ENCODE measurements at places on chromosomes 2 and 18.

- no peak for DNase-seq
Observed at GRCh38 chr2:40394597-40394996, 57.3 kb downstream of the SLC8A1 start.

- no peak for DNase-seq
Observed at GRCh38 chr2:47554311-47554905, 151.5 kb downstream of the MSH2 start.

GRCh38 chr2:206642075-206643025 lies at the start of gene FAM237A:
FAM237A (plus strand) TSS chr2:206642487; CDS start chr2:206644237, 1,750 bp downstream.
- DNase-seq, result peak; percentile 56

DNA sequence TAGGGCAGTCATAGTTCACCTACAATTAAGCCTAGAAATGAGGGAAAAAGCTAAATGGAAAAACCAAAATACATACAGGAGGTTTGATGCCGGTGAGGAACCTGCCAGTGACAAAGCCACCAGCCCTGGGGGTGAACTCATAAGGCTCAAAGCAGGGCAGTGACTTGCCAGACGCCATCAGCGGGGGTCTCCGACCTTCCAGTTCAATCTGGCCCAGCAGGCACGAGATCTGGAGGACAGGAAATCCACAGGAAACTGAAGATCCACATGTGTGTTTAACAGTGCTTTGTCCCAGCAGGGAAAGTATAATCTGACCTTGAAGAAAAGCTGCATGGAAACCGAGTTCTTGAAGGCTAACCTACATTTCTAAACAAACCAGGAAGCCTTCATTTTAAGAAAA lies 60.1 kb downstream of the POLR1A start:
- DNase-seq, result no peak

- DNase-seq, result no peak
Observed at GRCh38 chr18:6315517-6316331, 99.0 kb downstream of the L3MBTL4 start.

DNA sequence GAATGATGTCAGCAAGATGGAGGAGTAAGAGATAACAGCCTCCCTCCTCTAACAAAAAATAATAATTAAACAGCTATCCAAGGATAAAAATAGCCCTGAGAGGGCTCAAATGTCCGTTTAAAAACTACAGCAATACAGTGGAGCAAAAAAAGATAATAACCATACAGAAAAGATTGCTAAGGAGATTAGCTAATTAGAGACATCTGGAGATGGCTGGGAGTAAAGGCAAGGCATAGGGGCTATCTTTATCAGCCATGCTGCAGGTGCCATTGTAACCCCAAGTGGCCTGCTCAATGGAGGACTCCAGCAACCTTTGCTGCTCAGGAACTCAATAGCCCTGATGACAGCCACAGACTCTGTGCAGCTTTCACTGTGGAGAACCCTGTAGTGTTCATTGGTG lies 42.7 kb downstream of the MDH1 start:
- DNase-seq, result no peak

GRCh38 chr2:138155304-138155703 lies 191.0 kb downstream of the HNMT start:
- no peak for DNase-seq

DNA sequence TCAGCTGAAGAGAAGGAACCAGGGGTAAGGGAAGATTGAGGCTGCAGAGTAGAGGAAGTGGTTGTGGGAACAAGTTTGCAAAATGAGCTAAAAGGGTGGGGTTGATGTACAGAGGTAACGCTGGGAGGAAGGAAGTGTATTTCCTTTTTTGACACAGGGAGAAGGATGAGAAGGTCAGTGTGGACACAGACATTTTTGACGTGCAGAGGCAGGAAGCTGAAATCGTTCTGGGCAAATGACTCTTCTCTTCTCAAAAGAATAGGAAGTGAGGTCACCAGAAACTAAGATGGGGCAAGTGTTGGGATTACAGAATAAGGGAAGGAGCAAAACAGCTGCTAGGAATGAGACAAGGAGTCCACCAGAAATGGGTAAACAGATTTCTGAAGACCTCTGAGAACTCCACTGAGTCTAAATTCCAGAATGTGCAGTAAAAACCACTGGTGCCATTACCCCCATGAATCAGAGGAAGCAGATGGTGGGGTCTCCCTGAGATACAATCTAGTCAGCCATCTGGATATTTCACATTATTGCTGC lies 20.0 kb upstream of the RNF149 start:
- DNase-seq, result peak; percentile 52

- DNase-seq, result no peak
Observed at GRCh38 chr18:1657876-1658275, 753.2 kb downstream of the ADCYAP1 start.

- DNase-seq, result peak; percentile 62
Observed at GRCh38 chr2:103161456-103162289, 399.8 kb downstream of the TMEM182 start.

- DNase-seq, result no peak
Observed at GRCh38 chr2:10273215-10274175, 29.2 kb upstream of the HPCAL1 start.

DNA sequence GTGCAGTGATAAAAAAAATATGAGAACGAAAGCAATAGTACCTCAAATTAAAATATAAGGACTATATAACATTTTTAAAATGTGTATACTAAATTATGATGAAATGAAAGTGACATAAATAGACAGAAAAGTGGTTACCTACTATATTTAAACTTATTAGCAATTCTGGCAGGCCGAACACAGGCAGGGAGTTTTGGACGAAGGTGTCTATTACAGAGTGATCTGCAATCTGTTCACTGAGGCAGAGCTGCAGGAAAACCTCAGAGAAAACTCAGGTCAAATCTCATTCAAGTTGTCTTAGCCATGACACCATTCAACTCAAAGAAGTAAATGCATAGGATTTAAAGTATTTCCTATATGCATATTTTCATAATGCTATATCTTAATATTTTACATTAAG lies 274.8 kb upstream of the GULP1 start:
- DNase-seq, result no peak

- no peak for DNase-seq
Observed at GRCh38 chr18:74243127-74243526, 48.6 kb downstream of the CYB5A start.

- DNase-seq, result no peak
Observed at GRCh38 chr2:4047961-4048891, 344.9 kb downstream of the DCDC2C start.

DNA sequence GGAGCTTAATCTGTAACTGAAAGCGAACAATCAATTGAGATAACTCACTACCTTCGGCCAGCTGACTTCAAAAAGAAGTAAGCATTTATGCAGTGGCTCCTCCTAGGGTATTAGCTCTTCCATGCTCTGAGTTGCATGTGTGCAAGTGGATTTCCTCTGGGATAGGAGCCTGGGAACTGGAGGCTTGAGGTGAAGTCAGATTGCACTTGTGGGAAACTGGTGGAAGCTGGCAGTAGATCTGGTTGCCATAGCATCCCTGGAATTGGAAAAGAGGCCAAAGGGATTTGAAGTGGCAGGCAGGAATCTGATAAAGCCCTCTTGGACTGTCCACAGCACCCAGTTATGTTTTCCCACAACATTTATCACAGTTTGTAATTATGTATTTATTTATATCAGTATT lies 50.6 kb upstream of the FMNL2 start:
- no peak for DNase-seq

GRCh38 chr2:95048825-95049682 lies 23.5 kb downstream of the MAL start:
- no peak for DNase-seq

- no peak for DNase-seq
Observed at GRCh38 chr18:69996951-69997798, 49.5 kb upstream of the CD226 start.

GRCh38 chr2:198448789-198449188 lies 644.4 kb downstream of the PLCL1 start:
- DNase-seq, result peak; percentile 38

DNA sequence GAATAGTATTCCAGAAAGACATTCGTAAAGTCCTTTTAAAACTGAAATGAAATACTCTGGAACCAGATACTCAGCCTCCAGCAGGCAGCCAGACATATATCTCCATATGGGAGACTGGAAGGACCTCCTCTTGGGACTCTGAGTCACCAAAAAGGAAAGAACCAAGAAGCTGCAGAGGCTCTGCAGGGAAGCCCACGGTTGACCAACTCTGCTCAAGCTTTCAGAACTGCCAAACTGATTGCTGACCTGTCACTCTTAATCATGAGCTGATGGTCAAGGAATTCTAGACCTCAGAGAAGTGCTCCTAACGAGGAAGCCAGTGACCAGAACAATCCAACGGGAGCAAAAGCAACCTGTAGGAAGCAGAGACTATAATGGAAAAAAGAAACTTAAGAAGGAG lies 434.7 kb downstream of the EIPR1 start:
- DNase-seq, result no peak

- DNase-seq, result no peak
Observed at GRCh38 chr2:75512455-75513212, 48.1 kb downstream of the EVA1A start.

GRCh38 chr2:218022851-218023530 lies 20.2 kb upstream of the TNS1 start:
- no peak for DNase-seq

GRCh38 chr2:42880738-42881690 lies 88.6 kb upstream of the HAAO start:
- DNase-seq, result no peak
